ENCODE measurements at places on chromosomes 6 and 20.
A peak's percentile ranks its signal among the peaks of the same experiment; 100 is the strongest.

DNA sequence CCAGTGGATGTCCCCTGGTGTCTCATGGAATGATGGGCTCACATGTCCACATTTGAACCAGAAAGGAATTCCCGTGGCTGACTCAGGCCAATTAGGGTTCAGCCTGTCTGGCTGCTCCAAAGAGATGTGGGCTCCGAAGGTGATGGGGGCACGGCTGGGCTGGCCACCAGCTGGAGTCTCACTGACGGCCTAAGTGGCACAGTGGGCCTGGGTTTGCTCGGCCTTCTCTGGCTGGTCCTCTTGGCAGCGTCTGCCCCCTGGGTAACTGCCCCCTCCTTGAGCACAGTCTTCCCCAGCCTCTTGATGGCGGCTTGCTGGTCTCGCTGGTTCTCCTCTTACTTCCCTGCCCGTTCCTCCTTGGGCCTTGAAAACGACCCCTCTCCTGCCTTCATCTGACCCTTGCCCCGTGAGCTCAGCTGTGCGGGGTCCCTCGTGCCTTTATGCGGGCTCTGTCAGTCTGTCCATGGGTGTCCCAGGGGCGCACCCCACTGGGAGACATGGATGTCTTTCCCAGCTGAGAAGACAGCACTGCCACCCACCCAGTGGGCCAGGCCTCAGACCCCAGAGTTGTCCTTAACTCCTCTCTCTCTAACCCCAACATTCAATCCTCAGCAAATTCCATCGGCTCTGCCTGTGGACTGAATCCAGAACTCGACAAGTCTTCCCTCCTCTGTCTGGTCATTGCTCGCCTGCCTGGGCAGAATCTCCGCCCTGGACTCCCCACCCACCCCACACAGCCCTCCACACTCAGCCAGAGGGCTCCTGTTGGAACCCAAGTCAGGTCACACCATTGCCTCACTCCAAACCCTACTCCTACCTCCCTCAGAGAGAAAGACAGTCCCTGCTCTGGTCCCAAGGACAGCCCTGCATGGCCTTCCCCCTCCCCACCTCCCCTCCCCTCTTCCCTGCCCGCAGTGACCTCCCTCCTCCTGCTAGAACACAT is 78.7 kb downstream of the CEBPB start:
- H3K4me1 ChIP-seq = peaks cover 12% of the 10 kb centered on the region
- no peaks in the 10 kb centered on the region for H3K27me3 ChIP-seq
- no peak overlapping the region for H3K4me3 ChIP-seq
- H3K36me3 ChIP-seq = no peaks in the 10 kb centered on the region

GRCh38 chr6:127186889-127187288 is 68.4 kb downstream of the RSPO3 start:
- DNase-seq = peak; percentile 28
- H3K27ac ChIP-seq = no peak overlapping the region
- no peaks in the 10 kb centered on the region for H3K36me3 ChIP-seq
- no peaks in the 10 kb centered on the region for H3K4me1 ChIP-seq
- H3K27me3 ChIP-seq = no peaks in the 10 kb centered on the region

DNA sequence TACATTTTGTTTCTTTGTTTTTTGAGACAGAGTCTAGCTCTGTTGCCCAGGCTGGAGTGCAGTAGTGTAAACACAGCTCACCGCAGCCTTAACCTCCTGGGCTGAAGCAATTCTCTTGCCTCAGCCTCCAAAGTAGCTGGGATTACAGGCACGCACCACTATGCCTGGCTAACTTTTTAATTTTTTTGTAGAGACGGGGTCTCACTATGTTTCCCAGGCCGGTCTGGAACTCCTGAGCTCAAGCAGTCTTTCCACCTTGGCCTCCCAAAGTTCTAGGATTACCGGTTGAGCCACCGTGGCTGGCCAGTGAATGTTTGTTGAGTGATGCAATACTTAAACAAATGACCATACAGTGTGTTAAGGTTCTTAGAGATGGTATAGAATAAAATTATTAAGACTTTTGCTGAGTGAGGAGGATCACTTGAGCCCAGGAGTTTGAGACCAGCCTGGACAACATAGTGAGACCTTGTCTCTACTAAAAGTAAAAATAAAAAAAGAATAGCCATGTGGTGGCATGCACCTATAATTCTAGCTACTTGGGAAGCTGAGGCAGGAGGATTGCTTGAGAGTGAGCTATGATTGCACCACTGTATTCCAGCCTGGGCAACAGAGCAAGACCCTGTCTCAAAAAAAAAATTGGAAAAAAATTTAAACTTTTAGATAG is 13.4 kb downstream of the CEP250 start:
- no peak for DNase-seq
- no peak overlapping the region for H3K4me3 ChIP-seq
- no peaks in the 10 kb centered on the region for H3K27me3 ChIP-seq
- no peak overlapping the region for H3K27ac ChIP-seq
- H3K4me1 ChIP-seq = peaks cover 22% of the 10 kb centered on the region
- H3K36me3 ChIP-seq = peaks cover 5% of the 10 kb centered on the region

- H3K27me3 ChIP-seq = no peaks in the 10 kb centered on the region
- DNase-seq = no peak
- H3K27ac ChIP-seq = no peak overlapping the region
- H3K4me1 ChIP-seq = no peaks in the 10 kb centered on the region
- H3K36me3 ChIP-seq = peaks cover 1% of the 10 kb centered on the region
Measured at GRCh38 chr6:23498013-23498412, 628.0 kb upstream of the NRSN1 start.

GRCh38 chr20:62479156-62479555 is 3.4 kb upstream of the GATA5 start:
- H3K4me1 ChIP-seq = no peaks in the 10 kb centered on the region
- H3K27ac ChIP-seq = no peak overlapping the region
- DNase-seq = no peak
- no peak overlapping the region for H3K4me3 ChIP-seq

GRCh38 chr20:45792317-45793118 is 764 bp downstream of the DNTTIP1 start:
- peak overlapping the region; percentile 71 for H3K27ac ChIP-seq
- peaks cover 6% of the 10 kb centered on the region for H3K36me3 ChIP-seq
- no peak for DNase-seq
